Stimulated activated CD4-positive, alpha-beta T cell treated with anti-CD3 and anti-CD28 coated beads, Interleukin-15, amount 100 ng/mL, for 1 hour (primary cell): ENCODE measurements at places on chromosomes 12 and 14.

DNA sequence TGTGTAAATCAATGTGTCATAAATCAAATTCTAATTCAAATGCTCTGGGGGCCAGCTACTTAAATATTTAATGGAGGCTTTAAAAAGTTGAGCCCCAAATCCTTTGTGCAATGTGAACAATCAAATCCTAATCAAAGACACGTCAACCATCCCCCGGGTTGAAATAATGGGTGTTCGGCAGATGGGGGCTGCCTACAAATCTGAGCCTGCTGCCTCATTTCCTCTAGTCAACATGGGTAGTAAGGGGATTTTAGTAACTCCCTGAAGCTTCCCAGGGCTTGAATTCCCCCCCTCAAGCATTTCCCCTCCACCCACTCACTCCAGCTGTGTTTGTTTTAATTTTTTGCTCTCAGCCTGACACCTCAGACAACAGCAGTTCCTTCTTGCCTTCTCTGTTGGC lies 37.8 kb downstream of the SRRM4 start:
- no peak for DNase-seq

DNA sequence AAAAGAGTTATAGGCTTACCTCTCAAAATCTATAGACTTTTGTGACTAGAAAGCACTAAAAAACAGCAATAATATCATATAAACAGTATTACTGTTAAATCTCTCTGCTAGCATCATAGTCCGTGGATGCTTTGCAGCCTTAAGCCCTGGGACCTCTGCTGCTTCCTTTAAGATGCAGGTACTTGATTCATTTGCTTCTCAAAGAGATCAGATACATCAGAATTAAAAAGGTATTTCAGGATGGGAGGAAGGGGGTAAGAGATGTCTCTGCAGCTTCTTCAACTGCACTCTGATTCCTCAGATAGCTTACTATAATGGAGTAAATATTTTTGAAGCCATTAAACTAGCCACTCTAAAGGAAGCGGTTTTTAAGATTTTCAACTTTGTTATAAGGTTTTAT lies 49.3 kb downstream of the PAPLN start:
- no peak for DNase-seq

DNA sequence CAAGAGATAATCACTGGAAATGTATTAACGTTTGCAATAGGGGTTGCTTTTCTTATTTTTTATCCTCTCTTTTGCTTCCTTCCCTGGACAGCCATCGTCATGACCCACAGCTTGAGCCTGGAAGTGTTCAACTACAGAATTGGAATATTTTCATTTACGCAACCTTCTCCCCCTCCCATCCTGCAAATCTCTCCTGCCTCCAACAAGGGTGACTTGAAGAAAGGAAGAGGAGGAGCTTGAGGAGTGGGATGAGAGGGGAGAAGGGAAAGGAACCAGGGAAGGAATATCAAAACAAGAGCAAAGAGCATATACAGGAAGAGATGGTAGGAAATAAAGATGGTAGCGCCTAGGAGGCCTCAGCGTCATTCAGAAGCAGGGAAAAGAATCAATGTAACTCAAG lies 1.6 kb upstream of the MANSC4 start:
- no peak for DNase-seq

GRCh38 chr12:98332642-98333041 lies 182.7 kb upstream of the TMPO start:
- no peak for DNase-seq

GRCh38 chr12:124608450-124608870 lies 41.0 kb upstream of the NCOR2 start:
- DNase-seq: no peak

DNA sequence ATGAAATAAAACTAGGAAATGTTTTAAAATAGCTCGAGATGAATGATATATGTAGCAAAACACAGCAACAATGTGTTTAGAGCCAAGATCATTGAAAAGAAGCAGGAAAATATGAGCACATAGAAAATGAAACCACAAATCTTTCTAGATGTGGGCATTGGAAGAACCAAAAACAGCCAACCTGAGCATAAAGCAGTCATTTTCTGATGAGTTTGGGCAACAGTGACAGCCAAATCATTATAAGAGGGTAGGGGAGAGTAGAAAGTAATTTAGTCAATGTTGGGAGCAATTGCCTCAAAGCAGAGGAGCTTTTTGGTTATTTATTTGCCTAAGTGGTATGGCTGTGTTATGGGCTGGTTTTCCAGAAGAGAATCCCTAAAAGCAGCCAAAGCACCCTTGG lies 8.8 kb upstream of the BICDL1 start:
- DNase-seq: no peak
